ENCODE measurements at places on chromosomes 11 and 22. TPM values are rescaled to one million over a fixed set of nuclear protein-coding genes. Genes with fewer than 3 reads are reported as not detected.

The SYT7 gene
- total RNA-seq = 1.6 TPM

The A4GALT gene
- 14.3 TPM for total RNA-seq

The MS4A7 gene
- total RNA-seq = 16.2 TPM

The XKR3 gene
- not detected for total RNA-seq

DNA sequence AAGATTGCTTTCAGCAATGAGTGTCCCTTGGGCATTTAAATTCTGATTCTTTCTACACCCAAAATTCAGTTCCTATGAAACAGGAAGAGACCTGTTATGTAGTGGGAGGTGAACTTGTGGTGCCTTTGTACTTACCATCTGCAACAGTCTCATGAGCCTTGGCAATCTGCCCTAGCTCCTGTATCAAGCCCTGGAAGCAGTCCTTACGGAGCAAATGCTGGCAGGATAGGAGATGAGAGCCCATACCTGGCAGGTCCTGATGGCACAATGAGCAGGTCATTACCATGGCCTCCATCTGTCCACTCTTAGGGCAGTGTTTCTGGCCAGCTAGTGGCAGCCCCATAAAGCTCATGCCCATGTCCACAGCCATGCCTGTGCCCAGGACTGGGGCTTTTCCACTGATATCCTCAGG lies 10.8 kb downstream of the TRIM66 start:
- H3K4me1 ChIP-seq = peaks cover 6% of the 10 kb centered on the region
- peaks cover 36% of the 10 kb centered on the region for H3K36me3 ChIP-seq
- peak overlapping the region; percentile 87 for H3K27ac ChIP-seq
- no peak for DNase-seq

DNA sequence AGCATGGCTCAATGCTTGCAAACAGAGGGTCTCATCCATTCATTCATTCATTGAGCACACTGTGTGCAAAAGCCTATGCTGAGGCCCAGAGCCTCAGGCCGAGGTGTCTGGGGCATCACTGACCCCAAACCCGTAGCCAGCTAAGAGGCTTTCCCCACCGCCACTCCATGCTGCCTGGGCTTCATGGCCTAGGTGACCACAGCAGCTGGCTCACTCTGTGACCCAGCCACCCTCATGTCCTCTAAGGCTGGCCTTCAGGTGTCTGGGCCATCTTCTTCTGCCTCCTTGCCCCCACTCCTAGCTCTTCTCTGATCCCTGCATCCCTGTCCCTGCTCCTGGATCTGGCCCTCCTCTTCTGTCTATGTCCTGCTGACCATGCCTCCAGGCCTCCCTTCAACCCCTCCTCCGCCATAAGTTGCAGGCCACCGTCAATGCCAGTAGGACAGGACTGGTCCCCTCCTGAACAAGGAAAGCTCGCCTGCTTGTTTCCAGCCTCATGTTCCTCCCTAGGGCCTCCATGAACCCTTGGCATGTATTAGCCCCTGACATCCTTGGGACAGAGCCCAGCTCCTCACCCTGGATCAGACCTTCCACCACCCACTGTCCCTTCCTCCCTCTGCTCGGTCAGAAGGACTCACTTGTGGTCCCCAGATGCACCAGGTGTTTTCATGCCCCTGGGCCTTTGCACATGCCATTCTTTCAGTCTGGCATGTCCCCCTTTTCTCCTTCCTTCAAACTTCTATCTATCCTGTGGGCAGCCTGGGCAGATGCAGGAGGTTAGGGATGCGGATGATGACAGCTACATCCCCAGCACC lies 92.8 kb downstream of the MYEOV start:
- H3K36me3 ChIP-seq = no peaks in the 10 kb centered on the region
- H3K27ac ChIP-seq = no peak overlapping the region
- no peak overlapping the region for H3K4me3 ChIP-seq
- no peaks in the 10 kb centered on the region for H3K4me1 ChIP-seq

DNA sequence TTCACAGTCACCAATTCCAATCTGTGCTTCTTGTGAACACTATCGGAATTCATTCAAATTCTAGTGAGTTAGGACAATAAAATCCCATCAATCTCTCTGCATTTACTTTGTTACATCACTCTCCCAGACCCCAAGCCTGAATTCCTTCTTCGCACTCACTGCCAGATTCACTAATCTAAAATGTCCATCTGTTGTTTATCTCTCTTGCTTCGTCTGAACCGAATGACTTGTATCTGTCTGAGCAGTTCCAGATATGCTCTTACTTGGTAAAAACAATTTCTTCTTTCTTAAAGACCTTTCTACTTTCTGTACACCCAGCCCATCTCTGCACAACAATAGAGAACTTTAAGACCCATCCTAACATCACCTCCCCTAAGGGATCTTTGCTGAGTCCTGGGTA lies 7.0 kb downstream of the MMP10 start:
- no peak for DNase-seq
- no peaks in the 10 kb centered on the region for H3K4me1 ChIP-seq
- no peaks in the 10 kb centered on the region for H3K27me3 ChIP-seq
- H3K4me3 ChIP-seq = no peak overlapping the region

GRCh38 chr11:19727246-19727645 lies 14.6 kb downstream of the NAV2 start:
- no peak overlapping the region for H3K4me3 ChIP-seq
- no peaks in the 10 kb centered on the region for H3K36me3 ChIP-seq

All from esophagus squamous epithelium (tissue), 5 donors.